ENCODE measurements at places on chromosomes 2 and 18. TPM values are rescaled to one million over a fixed set of nuclear protein-coding genes. Genes with fewer than 3 reads are reported as not detected.

DNA sequence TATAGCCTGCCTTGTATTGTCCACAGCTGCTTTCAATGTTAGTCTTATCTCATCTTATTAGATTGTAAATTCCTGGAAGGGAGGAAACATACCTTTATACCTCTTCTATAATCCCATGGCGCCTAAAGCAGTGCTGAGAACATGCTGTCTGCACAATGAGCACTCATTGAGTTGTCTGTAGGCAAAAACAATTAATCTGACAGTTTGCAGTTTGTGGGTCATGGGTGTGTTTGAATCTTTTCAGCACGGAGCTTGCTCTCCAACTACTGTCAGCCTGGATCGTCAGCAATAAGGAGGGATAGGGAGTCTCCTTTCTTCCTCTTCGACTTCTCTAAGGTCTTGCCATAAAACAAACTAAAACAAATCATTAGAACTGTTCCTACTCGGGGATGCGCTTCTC lies 26.5 kb upstream of the GREB1L start:
- no peaks in the 10 kb centered on the region for H3K27me3 ChIP-seq
- no peak overlapping the region for H3K27ac ChIP-seq
- H3K4me3 ChIP-seq = no peak overlapping the region

Gene TMEM150A
- total RNA-seq = 7.0 TPM

- no peak for DNase-seq
- H3K4me3 ChIP-seq = no peak overlapping the region
- no peaks in the 10 kb centered on the region for H3K4me1 ChIP-seq
- no peaks in the 10 kb centered on the region for H3K36me3 ChIP-seq
- no peaks in the 10 kb centered on the region for H3K27me3 ChIP-seq
Measured at GRCh38 chr2:19120941-19121750, 237.3 kb downstream of the OSR1 start.

GRCh38 chr2:191946471-191947182 lies 99.7 kb upstream of the CAVIN2 start:
- no peak overlapping the region for H3K27ac ChIP-seq
- DNase-seq = no peak
- peaks cover 7% of the 10 kb centered on the region for H3K27me3 ChIP-seq
- H3K4me1 ChIP-seq = no peaks in the 10 kb centered on the region
- no peaks in the 10 kb centered on the region for H3K36me3 ChIP-seq

- peaks cover 34% of the 10 kb centered on the region for H3K36me3 ChIP-seq
- peak overlapping the region; percentile 98 for H3K4me3 ChIP-seq
- H3K27me3 ChIP-seq = peaks cover 5% of the 10 kb centered on the region
- peak overlapping the region; percentile 95 for H3K27ac ChIP-seq
Measured at GRCh38 chr18:2656237-2656980, 883 bp downstream of the SMCHD1 start.

- no peaks in the 10 kb centered on the region for H3K36me3 ChIP-seq
- DNase-seq = no peak
- H3K27ac ChIP-seq = no peak overlapping the region
- no peaks in the 10 kb centered on the region for H3K4me1 ChIP-seq
- H3K4me3 ChIP-seq = no peak overlapping the region
Measured at GRCh38 chr2:223155956-223156355, 104.0 kb downstream of the KCNE4 start.

Gene ASB18
- not detected for total RNA-seq

Gene MC5R
- not detected for total RNA-seq

DNA sequence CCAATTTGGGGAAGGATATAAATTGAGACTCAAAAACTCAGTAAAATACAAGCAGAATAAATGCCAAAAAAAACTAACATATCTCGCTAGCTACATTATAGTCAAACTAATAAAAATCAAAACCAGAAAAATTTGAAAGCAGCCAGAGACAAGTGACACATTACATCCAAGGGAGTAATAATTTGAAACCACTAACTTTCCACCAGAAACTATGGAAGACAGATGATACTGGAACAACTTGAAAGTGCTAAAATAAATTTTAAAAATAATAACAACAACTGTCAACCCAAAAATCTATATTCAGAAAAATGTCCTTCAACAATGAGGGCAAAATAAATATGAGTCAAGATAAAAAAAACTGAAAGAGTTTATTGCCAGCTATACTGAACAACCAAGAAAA lies 110.7 kb downstream of the EVA1A start:
- H3K36me3 ChIP-seq = no peaks in the 10 kb centered on the region
- no peak overlapping the region for H3K4me3 ChIP-seq
- peaks cover 2% of the 10 kb centered on the region for H3K27me3 ChIP-seq
- no peak overlapping the region for H3K27ac ChIP-seq
- no peaks in the 10 kb centered on the region for H3K4me1 ChIP-seq

GRCh38 chr2:206381881-206382280 lies 61.5 kb upstream of the ADAM23 start:
- no peak for DNase-seq
- peaks cover 4% of the 10 kb centered on the region for H3K27me3 ChIP-seq
- H3K4me3 ChIP-seq = no peak overlapping the region
- H3K4me1 ChIP-seq = no peaks in the 10 kb centered on the region

GRCh38 chr18:650428-650858 lies 7.0 kb upstream of the TYMS start:
- peak overlapping the region; percentile 37 for H3K4me3 ChIP-seq
- H3K27me3 ChIP-seq = no peaks in the 10 kb centered on the region
- H3K27ac ChIP-seq = peak overlapping the region; percentile 24
- DNase-seq = peak; percentile 47
- H3K4me1 ChIP-seq = peaks cover 24% of the 10 kb centered on the region
- peaks cover 2% of the 10 kb centered on the region for H3K36me3 ChIP-seq

DNA sequence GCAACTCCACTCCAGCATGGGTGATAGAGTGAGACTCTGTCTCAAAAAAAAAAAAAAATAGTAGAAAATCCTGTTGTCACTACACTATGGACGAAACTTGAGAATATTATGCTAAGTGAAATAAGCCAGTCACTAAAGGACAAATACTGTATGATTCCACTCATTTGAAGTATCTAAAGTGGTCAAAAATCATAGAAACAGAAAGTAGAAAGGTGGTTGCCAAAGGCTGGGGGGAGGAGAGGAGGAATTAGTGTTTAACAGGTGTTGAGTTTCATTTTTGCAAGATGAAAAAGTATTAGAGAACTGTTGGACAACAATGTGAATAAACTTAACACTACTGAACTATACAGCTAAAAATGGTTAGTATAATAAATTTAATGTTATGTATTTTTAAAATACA lies 18.8 kb upstream of the RMP24 start:
- no peaks in the 10 kb centered on the region for H3K36me3 ChIP-seq
- H3K4me1 ChIP-seq = peaks cover 3% of the 10 kb centered on the region
- DNase-seq = no peak
- H3K4me3 ChIP-seq = no peak overlapping the region
- H3K27ac ChIP-seq = no peak overlapping the region
- H3K27me3 ChIP-seq = peaks cover 24% of the 10 kb centered on the region

DNA sequence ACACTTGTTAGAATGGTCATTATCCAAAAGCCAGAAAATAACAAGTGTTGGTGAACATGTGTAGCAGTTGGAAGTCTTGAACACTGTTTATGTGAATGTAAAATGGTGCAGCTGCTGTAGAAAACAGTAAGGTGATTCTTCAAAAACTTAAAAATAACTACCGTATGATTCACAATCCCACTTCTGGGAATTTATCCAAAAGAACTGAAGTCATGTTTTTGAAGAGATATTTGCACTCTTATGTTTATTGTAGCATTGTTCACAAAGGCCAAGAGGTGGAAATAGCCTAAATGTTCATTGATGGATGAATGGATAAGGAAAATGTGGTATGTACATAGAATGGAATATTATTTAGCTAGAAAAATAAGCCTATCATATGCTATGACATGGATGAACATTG lies 6.3 kb upstream of the SPP2 start:
- H3K4me1 ChIP-seq = no peaks in the 10 kb centered on the region
- no peak overlapping the region for H3K27ac ChIP-seq
- peaks cover 54% of the 10 kb centered on the region for H3K27me3 ChIP-seq
- H3K36me3 ChIP-seq = no peaks in the 10 kb centered on the region

- no peak overlapping the region for H3K27ac ChIP-seq
- H3K4me3 ChIP-seq = no peak overlapping the region
- H3K27me3 ChIP-seq = peaks cover 6% of the 10 kb centered on the region
- H3K36me3 ChIP-seq = no peaks in the 10 kb centered on the region
Measured at GRCh38 chr2:177165061-177165583, 47.5 kb upstream of the HNRNPA3 start.

- no peak overlapping the region for H3K4me3 ChIP-seq
- peaks cover 5% of the 10 kb centered on the region for H3K27me3 ChIP-seq
- H3K27ac ChIP-seq = peak overlapping the region; percentile 24
Measured at GRCh38 chr2:42141687-42142546, 27.2 kb upstream of the EML4 start.

GRCh38 chr2:101306410-101306809 lies 2.1 kb downstream of the RNF149 start:
- peaks cover 64% of the 10 kb centered on the region for H3K4me1 ChIP-seq
- H3K27ac ChIP-seq = peak overlapping the region; percentile 97
- no peak for DNase-seq
- H3K27me3 ChIP-seq = no peaks in the 10 kb centered on the region
- H3K36me3 ChIP-seq = peaks cover 44% of the 10 kb centered on the region
- H3K4me3 ChIP-seq = peak overlapping the region; percentile 91

DNA sequence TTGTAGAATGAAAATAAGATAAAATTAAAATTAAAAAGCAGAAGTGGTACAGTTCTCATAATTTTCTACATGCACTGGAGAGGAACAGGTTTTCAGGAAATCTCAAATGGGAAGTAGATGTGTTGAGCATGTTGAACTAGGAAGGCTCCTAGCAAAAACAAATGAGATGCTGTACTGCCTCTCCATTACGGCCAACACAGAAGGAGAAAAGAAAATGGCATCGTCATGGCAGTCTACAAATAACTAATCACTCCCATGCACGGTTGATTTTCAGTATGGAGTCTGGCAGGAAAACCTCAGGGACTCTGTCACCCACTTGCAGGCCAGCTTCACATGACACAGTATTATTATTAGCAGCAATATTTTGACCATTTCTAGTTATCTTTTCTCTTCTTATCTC lies 278.7 kb downstream of the NRXN1 start:
- H3K27ac ChIP-seq = no peak overlapping the region
- no peaks in the 10 kb centered on the region for H3K27me3 ChIP-seq
- no peaks in the 10 kb centered on the region for H3K4me1 ChIP-seq
- DNase-seq = no peak
- no peak overlapping the region for H3K4me3 ChIP-seq

DNA sequence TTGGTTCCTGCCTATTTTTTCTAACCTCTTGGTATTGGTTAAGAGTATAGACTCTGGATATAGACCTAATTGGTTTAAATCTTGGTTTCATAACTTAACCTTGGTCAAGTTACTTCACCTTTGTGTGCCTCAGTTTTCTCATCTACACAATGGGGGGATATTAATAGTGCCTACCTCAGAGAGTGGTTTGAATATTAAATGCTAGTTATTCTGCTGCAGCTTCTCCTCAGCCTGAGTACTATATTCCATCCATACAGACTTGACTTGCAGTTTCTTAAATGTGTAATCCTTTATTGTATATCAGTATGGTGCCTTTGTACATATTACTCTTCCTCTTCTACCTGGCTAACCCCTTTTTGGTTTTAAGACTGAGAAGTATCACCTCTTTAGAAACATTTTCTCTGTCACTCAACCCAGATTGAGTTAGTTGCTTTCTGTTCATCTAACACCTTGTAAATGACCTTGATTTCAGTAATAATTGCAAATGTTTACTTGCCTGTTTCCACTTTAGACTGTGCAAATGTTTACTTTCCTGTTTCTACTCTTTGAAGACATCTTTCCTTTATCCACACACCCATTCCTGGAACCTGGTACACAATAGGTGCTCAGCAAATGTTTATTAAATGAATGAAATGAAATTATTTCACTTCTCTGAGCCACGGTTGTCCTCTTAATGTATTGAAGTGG lies 6.6 kb downstream of the ACVR2A start:
- H3K27me3 ChIP-seq = peaks cover 57% of the 10 kb centered on the region
- H3K27ac ChIP-seq = no peak overlapping the region
- H3K4me3 ChIP-seq = no peak overlapping the region
- no peaks in the 10 kb centered on the region for H3K36me3 ChIP-seq
- no peak for DNase-seq

Gene MALL
- total RNA-seq = 2.3 TPM

GRCh38 chr2:112583497-112584133 lies 794 bp upstream of the CHCHD5 start:
- H3K4me1 ChIP-seq = peaks cover 28% of the 10 kb centered on the region
- H3K27ac ChIP-seq = peak overlapping the region; percentile 98
- peaks cover 18% of the 10 kb centered on the region for H3K36me3 ChIP-seq
- DNase-seq = no peak
- H3K4me3 ChIP-seq = peak overlapping the region; percentile 97
- H3K27me3 ChIP-seq = no peaks in the 10 kb centered on the region

DNA sequence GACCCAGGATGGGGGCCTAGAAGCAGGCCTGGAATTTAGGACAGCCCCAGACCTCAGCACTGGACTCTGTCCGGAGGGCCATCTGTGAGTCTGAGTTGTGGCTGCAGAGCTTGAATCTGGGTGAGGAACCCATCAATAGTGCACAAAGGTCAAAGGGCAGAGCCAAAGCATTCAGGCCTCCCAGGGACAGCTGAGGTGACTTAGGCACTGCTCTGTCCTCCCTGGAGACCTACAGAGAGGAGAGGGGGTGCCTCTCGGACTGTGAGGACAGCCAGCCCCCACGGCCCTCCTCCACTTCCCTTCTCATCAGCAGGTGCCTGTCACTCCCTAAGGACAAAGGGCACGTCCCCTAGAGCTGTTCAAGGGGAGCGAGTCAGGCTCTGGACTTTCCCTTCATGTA lies 25.1 kb upstream of the PRLH start:
- H3K36me3 ChIP-seq = no peaks in the 10 kb centered on the region
- no peaks in the 10 kb centered on the region for H3K27me3 ChIP-seq
- no peak overlapping the region for H3K27ac ChIP-seq
- no peak for DNase-seq

DNA sequence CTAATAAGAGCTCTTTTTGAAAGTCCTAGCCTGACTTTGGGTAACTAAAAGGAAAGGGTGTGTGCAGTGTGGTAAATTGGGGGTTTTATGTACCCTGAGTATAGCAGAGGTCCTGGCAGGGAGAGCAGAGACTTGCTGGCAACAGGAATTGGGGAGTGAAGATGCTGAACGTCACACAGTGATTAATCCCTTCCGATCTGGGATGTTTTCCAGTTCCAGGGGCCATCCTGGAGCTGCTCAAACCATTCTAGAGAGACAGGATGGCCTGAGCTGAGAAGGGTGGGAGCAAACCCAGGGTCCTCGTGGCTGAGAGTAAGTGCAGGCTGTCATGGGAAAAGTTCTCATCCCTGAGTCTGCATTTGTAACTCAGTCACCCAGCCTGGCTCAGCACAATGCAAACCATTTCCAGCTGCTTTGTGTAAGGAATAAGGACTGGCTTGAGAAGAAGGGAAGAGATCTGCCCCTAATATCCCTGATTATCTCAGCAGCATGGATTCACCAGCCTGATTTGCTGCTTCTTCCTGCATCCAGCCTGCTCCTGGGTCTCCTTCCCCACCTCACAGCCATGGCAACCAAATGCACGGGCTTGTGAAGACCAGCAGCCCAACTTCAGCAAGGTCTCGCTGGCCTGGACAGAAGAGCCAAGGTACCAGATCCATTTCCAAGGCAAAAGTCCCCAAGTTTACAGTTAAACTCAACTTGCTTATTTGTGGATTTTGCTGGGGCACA lies 47.1 kb upstream of the CELF4 start:
- no peaks in the 10 kb centered on the region for H3K27me3 ChIP-seq
- no peak overlapping the region for H3K27ac ChIP-seq
- no peak overlapping the region for H3K4me3 ChIP-seq
- no peak for DNase-seq
- no peaks in the 10 kb centered on the region for H3K36me3 ChIP-seq

- H3K27me3 ChIP-seq = peaks cover 7% of the 10 kb centered on the region
- no peak overlapping the region for H3K4me3 ChIP-seq
- H3K36me3 ChIP-seq = no peaks in the 10 kb centered on the region
- peaks cover 38% of the 10 kb centered on the region for H3K4me1 ChIP-seq
- no peak overlapping the region for H3K27ac ChIP-seq
Measured at GRCh38 chr2:210167227-210167626, 4.0 kb downstream of the KANSL1L start.

Gene ARL6IP6
- total RNA-seq = 33.6 TPM
